Stomach (tissue), 19 donors: ENCODE measurements at places on chromosomes 7 and 10. TPM values are rescaled to one million over a fixed set of nuclear protein-coding genes. Genes with fewer than 3 reads are reported as not detected.

DNA sequence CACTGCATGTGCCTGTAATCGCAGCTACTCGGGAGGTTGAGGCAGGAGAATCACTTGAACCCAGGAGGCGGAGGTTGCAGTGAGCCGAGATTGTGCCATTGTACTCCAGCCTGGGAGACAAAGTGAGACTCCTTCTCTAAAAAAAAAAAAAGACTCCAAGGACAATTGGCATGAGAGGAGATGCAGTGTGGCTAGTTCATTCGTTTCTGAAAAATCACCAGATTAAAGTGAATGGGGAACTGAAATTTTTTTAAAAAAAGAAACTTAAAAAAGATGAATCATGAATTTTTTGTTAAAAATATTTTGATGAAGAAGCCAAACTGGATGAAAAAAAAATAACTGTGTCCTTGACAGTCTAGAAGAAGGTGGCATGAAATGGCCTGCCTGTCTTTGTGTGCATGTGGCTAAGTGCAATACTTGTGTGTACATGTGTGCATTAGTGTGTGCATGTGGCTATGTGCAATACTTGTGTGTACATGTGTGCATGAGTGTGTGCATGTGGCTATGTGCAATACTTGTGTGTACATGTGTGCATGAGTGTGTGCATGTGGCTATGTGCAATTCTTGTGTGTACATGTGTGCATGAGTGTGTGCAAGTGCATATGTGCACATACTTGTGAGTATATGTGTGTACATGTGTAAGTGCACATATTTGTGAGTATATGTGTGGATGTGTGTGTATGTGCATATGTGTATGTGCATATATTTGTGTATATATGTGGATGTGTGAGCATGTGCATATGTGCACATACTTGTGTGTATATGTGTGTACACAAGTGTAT, 391.7 kb upstream of the KLF6 start:
- no peak for DNase-seq

Gene ZNF655
- 101 TPM for total RNA-seq

GRCh38 chr10:116049158-116049973, 223.6 kb downstream of the GFRA1 start:
- DNase-seq, result peak; percentile 19

Gene KNDC1
- 0.58 TPM for total RNA-seq

Gene GRID2IP
- total RNA-seq, result not detected

Gene MICALL2
- 30.7 TPM for total RNA-seq

GRCh38 chr7:95859429-95859828, 87.1 kb downstream of the DYNC1I1 start:
- no peak for DNase-seq

GRCh38 chr7:1768832-1769231, 98.8 kb downstream of the ELFN1 start:
- no peak for DNase-seq

GRCh38 chr7:45923290-45923689, 2.2 kb upstream of the IGFBP3 start:
- peak; percentile 91 for DNase-seq

DNA sequence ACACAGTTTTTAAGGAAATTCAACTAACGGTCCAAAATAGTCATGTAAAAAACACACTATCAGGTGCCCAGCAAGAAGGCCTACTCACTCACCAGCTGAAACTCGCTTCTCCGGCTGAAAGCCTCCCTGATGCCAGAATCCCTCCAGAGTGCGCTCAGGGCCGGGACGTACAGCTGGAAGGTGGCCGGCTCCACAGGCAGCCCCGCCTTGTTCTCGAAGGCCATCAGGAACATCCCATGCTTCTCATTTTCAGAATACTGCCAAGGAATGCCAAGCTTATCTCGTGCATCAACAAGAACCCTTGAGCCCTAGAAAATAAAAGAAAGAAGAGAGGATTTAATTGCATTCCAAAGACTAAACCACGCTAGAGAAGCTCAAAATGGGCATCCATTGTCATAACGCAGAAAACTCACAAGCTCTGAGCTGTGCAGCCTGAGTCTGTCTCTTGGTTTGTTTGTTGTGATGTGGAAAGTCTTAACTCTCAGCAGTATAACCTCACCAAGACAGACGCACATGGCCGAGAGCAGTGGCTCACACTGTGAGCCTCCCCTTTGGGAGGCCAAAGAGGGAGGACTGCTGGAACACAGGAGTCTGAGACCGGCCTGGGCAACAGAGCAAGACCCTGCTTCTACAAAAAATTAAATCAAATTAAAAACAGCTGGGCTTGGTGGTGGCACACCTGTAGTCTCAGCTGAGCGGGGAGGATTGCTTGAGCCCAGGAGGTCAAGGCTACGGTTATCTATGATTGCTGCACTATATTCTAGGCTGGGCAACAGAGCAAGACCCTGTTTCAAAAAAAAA, 49.1 kb downstream of the GNA12 start:
- no peak for DNase-seq

DNA sequence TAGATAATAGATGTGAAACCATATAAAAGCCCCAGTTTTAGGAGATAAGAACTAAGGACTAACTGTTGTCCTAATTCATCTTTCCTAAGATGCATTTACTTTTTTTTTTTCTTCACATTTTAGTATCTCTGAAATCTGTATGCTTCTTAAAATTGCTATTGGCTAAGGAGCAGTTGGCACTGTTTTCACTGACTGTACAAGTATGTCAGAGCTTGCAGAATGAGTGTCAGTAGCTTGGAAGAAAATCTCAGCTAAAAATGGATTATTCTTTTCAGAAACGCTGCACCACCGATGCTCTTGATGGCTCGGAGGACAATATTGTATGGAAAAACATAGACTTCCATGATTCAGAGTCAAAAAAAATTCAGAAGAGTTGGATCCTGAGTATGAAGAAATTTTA, 91.1 kb upstream of the DNAJB12 start:
- no peak for DNase-seq

Gene SAP25
- total RNA-seq, result 1.8 TPM

- DNase-seq, result no peak
These were observed 30.6 kb upstream of the CABCOCO1 start for GRCh38 chr10:61632057-61632670.

DNA sequence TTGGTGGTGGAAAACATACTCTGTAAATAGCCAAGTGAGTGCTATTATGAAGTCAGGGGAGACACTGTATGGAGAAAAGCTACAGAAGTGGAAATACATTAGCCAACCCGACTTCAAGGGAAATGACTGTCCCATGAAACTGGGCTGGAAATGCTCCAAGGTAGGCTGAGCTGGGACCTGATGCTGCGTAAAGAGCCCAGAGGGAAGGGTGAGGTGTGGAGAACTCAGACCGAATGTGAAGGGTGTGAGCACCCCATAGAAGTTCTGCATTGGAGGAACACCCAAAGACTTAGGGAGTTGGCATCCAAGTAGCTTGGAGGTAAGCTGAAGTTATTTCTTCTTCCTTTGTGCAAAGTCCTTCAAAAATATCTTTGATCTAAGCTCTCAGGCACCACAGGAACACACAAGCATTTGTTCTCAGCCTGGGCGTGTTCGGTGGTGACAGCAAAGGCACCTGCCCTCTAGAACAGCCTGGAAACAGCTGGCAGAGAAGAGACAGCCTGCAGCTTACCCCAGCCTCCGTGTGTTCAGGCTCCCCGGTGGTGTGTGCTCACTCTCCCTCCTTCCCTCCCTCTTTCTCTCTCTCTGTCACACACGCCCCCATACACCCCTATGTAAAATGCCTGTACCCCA, 19.1 kb upstream of the GJD4 start:
- DNase-seq, result peak; percentile 64

Gene FAM25A
- total RNA-seq, result not detected
